ENCODE measurements at places on chromosomes 11 and 22. TPM values are rescaled to one million over a fixed set of nuclear protein-coding genes. Genes with fewer than 3 reads are reported as not detected.
A peak's percentile ranks its signal among the peaks of the same experiment; 100 is the strongest.

The PKDREJ gene
- not detected for total RNA-seq

The FAR1 gene
- 35.7 TPM for total RNA-seq

The TMEM151A gene
- total RNA-seq, result 0.10 TPM

The FAM118B gene
- total RNA-seq, result 46.5 TPM

- no peak for DNase-seq
These were observed 12.1 kb downstream of the DENND5A start for GRCh38 chr11:9253086-9253485.

DNA sequence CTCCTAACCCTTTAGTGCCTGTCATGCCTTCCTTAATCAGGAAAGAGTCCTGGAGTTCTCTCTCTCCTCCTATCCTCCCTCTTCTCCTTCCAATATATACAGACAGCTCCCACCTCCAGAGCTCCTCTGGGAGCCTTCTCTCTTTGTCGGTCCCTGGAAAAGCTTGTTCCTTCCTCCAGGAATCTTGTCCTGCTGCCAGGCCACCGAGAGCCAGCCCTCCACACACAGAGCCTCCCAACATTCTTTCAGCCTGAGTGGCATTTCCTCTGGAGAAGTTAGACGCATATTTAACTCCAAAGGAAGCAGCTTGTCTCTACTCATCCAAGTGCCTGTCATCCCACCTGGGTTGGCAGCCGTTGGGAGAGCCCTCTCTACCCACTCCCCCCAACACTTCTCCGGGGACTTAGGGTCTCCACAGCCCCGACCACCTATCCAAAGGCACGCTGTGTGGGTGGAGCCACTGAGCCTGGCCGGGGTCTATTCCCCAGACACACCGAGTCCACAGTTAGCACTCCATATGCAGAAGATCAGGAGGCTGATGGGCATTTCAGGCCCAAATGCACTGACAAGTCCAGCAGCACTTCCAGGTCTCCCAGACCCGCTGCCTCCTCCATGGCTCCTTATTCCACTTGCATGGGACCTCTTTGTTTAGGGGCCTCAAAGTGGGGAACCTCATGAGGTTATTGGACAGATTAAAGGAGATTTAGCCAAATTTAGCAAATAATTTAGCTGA, 31.1 kb downstream of the DKK3 start:
- DNase-seq, result peak; percentile 93

DNA sequence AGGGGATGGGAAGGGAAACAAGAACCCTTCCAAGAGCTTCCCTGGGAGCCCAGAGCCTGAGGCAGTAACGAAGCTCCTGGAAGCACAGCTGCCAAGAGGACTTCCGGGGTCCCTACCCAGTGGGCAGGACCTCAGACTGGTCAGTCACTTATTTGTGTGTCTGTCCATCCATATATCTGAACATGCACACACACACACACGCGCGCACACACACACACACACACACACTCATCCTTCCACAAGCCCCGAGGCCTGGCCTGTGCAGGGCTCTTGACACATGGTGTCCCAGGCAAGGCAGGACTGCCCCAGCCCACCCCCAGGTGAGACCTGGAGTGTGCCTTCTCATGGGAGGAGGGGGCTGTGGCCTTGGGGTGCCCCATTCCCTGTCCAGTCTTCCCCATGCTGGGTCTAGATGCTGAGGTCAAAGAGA, 44.9 kb downstream of the IGLL5 start:
- DNase-seq, result no peak

- DNase-seq, result no peak
These were observed 2.6 kb downstream of the CYTH4 start for GRCh38 chr22:37284805-37285355.

- no peak for DNase-seq
These were observed 8.9 kb downstream of the UVRAG start for GRCh38 chr11:75823946-75824345.

- DNase-seq, result no peak
These were observed 175.8 kb downstream of the DSCAML1 start for GRCh38 chr11:117621226-117621625.

GRCh38 chr11:19922689-19923035, 210.0 kb downstream of the NAV2 start:
- DNase-seq, result no peak

- DNase-seq, result no peak
These were observed 21.4 kb upstream of the CRTAM start for GRCh38 chr11:122816761-122817520.

GRCh38 chr11:75733431-75734107, 15.9 kb downstream of the MOGAT2 start:
- DNase-seq, result no peak

GRCh38 chr11:71572811-71573210, 7.4 kb downstream of the KRTAP5-10 start:
- DNase-seq, result no peak

DNA sequence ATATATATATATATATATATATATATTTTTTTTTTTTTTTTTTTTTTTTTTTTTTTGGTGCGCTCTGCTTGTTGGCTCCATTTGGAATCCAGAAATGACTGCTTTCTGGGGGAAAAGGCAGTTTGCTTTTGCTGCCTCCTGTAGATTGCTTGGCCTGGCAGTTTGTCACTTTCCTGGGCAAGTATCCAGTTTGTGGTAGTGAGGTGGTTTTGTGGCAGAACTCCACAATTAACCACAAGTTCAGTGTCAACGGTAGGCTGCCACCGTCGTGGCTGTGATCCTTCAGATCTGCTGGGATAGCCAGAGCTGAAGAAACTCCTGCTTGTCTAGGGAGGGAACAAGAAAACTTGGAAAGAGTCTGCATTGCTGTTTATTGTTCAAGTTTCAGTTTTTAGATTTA, 5.0 kb upstream of the PDE3B start:
- peak; percentile 86 for DNase-seq

- DNase-seq, result no peak
These were observed 10.1 kb downstream of the MUC2 start for GRCh38 chr11:1084561-1085439.

DNA sequence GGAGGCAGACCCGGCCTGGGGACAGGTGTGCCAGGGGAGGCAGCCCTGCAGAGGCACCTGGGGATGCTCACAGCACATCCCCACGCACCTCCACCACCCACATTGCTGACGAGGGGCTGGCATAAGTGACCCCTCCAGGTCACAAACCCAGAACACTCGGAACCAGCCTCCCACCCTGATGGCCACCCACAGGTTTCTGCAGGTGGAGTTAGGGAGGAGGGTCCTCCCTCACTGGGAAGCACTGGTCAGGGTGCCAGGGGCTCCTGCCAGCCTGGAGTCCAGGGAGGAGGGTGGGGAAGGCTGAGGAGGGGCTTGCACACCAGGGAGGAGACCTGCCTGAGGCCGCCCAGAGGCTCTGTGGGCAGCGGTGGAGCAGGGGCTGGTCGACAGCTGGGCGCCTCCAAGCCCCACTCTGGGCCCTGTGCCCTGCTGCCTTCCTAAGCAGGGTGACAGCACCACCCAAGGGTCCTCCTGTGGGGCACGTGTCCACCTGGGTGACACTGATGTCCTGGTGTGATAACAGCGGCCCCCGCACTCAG, 51.0 kb upstream of the CARS1 start:
- DNase-seq, result no peak

- no peak for DNase-seq
These were observed 204.5 kb upstream of the NAV2 start for GRCh38 chr11:19508165-19508564.

DNA sequence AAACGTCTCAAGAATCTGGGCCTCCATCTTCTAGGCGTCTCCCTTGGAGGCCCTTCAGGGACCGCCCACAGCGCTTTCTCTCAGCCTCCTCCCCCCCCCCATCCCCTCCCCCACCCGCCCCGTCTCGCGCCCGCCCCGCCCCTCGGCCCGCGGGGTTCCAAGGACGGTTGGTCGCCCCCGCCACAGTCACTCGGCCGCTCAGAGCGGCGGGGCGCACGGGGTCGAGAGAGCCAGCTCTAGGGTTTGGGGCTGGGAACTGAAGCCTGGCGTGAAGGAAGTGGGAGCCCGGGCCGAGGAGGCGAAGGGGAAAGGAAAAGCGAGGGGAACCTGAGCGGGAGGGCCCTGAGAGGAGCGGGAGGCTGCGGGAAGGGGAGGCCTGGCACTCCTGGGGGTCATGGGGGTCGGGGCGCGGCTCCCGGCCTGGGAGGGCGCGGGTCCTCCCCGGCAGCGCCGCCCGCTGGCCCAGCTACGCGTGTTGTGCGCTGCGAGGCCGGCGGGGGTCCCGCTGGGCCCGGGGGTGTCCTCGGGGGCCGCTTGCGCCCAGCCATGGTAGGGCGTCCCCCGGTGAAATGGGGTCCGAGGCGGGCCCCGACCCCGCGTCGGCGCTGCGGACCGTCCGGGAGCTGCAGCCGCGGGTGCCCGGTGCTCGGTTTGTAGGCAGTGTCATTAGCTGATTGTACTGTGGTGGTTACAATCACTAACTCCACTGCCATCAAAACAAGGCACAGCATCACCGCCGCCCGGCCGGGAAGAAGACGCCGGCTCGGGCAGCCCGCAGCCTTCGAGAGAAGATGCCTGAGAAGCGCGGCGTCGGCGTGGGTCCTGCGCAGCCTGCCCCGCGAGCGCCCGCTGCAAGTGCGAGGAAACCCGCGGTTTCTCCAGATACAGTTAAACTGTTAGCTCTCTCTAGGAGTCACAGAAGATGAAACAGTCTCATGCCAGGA, at the start of gene BTG4:
Gene BTG4, minus strand, starts transcription at position 91 of the 944 bp plus-strand sequence. CDS start 13,610 bp downstream, outside the sequence.
- no peak for DNase-seq

DNA sequence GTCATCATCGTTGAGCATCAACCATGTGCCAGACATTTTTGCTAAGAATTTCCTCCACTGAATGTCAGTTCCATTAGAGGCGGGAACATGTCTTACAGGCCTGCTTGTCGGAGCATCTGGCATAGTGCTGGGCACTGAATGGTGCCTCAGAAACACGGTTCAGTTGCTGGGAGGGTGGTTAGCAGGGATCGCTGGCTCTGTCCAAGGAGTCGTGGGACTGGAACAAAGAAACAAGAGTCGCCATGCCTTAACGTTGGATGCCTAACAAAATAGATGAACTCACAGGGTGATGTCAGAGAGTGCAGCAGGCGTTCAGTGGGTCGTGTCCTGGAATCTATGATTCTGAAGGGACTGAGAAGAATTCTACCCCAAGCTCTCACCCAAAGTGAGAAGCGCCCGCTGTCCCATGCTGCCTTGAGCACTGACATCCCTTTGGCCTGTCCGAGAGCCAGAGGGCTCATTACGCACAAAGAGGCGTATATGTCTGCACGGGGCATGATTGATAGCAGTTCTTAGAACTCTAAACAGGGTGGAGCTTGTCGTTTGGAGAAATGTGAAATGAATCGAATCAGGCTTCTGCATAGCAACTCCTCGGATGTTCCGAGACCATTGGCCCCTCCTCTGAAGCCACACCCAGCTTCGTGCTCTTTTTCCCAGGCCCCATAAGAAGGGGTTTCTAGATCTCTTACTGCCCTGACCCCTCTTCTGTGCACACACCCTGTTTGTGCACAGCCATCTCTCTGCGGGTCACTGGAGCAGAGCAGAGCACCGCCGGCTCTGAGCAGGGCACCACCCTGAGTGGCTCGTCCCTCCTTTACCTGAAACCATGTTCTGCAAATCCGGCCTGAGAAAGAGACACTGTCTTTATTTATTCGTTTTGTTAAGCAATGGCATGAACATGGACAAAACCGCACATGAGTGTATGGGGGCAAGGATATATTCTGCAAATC, 113.1 kb upstream of the B3GAT1 start:
- no peak for DNase-seq

DNA sequence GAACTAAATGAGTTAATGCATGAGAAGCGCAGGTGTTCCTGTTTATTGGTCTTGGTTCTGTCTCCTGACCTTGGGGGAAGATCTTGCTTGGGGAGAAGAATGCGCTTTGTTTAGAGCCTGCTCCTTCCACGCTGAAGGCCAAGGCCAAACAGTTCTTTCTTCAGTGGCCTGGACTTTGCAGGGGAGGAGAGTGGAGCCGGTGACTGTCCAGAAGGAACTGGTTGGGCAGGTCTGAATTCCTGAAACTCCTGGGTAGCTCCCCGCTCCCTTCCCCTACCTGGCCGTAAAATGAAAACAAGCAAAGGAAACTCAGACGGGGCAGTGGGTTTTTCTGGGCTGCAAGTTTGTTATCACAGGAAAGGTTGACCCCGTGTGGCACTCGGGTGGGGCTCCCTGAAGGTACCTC, 3.6 kb downstream of the ARHGAP8 start:
- no peak for DNase-seq

DNA sequence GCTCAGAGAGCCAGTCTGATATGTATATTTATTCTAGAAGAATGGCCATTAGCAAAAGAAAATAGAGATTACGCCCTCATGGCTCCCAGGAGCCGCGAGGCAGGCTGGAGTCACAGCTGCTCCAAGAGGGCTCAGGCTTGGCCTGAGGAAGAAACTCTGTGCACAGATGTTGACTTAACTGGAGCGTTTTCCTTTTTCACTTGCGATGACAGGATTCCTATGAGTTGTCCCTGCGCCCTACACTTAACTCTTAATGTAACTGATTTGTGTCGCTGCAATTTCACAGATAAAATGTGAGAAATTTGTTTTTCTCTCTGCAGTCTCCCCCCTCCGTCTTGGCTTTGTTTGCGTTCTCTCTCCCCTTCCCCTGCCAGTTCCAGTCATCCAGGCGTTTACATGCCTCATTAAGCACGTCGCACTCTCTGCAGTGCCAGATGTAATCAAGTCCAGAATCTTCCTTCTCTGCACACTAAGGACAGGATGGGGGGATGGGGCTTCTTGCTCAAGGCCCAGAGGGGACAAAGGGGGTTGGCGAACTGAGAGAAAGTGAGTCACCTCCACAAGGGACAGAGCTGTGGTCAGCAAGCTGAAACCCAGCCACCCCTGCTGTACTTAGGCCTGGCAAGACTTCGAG, 1060.1 kb downstream of the NTM start:
- DNase-seq, result peak; percentile 7

DNA sequence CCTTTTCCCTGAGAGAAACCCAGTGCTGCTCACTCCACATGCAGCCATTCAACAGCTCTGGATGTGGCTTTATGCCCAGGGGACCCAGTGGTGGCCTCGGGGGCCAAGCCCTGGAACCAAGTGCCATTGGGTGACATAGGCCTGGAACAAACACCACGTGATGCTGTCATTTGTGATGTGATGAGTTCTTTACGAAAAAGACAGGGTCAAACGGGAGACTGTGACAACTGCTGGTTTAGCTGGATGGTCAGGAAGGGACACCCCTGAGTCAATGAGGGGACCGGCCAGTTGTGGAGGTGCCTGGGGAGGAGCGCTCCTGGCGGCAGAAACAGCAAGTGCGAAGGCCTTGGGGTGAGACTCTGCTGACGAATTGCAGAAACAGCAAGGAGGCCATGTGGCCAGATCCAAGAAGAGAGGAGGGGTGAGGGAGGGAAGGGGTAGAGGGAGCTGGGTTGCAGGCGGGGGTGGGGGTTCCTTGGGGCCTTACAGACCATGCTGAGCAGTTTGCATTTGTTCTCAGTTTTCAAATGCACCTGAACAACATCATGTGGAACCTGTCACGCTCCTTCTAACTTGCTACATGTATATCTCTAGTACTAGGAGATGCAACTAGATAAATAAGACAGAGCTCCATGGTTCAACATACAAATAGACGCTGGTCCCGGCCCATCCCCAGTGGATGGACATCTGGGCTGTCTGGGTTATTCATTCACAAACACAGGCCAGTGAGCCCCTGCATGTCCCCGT, 56.1 kb downstream of the IGLL5 start:
- no peak for DNase-seq
